ENCODE measurements at places on chromosomes 7 and 10.

DNA sequence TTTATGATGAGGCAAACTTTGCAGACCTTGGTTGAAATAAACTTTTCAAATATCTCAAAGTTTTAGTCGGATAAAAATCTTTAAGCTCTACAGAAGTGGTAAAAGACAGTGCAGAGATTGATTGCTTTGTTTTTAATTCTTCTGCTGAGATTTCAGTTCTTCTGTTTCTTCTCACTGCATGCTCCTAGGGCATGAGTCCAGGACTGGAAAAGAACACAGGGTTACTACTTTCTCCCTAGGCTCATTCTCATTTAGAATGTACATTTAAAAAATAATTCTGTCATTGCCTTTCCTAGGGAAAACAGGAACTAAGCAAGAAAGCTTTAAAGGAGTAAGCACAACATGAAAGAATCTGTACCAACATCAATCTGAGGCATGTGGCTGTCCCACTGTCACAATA lies 256.7 kb upstream of the DGKB start:
- no peak for DNase-seq

DNA sequence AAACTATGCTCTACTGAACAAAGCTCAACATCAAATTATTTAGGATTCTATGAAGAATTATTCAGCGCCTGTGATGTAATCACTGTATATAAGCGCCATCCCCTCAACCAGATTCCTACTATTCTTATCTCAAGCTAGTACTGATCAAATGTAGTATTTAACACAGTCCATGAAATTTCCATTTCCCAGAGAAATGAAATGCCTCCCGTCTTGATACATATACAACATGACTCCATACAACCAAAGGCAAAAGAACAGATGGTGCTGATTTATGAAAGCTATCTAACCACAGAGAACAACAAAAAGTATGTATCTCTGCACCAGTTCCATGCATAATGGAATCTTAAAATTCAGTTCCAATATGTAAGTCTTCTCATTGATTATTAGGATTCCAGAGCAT lies 406.1 kb downstream of the PARD3 start:
- DNase-seq = no peak

DNA sequence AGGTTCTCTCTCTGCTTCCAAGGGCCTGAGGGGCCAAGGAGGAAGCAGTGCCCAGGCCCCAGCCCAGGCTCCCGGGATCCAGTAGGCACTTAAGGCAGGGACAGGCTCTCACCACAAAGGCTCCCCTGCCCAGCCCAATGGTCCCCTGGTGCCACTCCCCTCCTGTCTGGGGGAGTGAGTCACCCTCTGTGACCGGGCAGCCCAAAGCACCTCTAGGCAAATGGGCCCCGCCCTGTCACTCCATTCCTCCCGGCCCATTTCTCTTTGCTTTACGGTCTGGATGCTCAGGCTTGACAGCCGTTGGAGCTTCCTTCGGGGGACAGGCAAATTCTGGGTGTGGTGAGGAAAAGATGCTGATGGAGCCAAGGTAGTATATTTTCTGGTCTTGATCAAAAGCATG lies at the start of gene CALHM3:
Gene CALHM3 (minus strand): TSS at position 106 of the 400 bp plus-strand sequence. CDS start 208 bp downstream, outside the sequence.
- DNase-seq = peak; percentile 65

DNA sequence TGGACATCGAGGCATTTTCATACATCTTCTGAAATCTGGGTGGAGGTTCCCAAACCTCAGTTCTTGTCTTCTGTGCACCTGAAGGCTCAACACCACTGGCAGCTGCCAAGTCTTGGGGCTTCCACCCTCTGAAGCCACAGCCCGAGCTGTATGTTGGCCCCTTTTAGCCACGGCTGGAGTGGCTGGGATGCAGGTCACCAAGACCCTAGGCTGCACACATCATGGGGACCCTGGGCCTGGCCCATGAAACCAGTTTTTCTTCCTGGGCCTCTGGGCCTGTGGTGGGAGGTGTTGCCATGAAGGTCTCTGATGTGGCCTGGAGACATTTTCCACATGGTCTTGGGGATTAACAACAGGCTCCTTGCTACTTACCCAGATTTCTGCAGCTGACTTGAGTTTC lies 62.1 kb downstream of the INPP5A start:
- DNase-seq = no peak

GRCh38 chr10:1411451-1411850 lies 325.9 kb downstream of the ADARB2 start:
- no peak for DNase-seq

- DNase-seq = no peak
Observed at GRCh38 chr7:154720016-154720415, 282.9 kb downstream of the PAXIP1 start.

DNA sequence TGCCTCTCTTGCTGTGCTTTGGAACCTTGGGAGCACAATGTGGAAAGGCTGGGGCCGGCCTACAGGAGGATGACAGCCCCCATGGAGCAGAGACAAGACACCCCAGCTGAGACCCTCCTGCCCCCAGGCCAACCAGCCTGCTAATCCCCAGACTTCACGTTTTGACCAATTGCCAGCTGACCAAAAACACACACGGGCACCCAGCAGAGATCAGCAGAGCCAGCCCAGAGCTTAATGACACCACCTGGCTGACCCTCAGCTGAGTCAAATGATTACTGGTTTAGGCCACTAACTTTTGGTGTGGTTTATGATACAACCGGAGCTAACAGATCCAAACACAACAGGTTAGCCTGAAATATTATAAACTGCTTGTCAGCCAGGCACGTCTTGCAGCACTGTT lies 111.2 kb upstream of the KIF5B start:
- no peak for DNase-seq

DNA sequence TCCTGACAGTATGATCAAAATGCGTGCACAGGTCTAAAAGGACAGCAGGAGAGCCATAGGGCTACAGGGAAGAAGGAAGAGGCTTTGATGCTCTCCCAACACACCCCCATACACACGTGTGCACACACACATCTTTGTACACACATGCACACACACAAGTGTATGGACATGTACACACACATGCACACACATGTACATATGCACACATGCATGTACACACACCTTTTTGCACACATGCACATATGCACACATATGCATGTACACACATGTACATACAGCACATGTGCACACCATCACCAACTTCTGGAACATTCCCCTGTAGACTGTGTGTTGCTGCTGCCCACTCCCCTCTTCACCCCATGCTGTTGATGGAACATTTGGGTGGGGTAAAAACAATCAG lies 255.6 kb upstream of the CTBP2 start:
- DNase-seq = no peak

- DNase-seq = peak; percentile 61
Observed at GRCh38 chr10:37680243-37680683, 177.1 kb downstream of the ZNF248 start.

DNA sequence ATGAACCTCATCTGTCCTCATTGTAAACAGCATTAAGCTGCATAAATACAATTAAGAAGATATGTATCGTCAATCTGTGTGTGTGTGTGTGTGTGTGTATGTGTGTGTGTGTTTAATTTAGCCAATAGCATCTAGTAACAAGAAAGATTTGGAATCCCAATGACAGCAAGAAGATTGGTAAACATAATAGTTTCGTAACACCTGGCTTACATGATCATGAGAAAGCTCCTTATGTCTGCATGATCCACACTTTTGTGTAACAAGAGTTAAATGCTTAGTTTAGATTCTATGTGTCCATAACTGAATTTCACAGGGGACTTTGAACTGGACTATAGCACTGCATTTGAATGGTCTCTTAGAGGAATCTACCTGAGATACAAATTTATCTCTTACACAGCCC lies 191.0 kb upstream of the BET1 start:
- DNase-seq = no peak

GRCh38 chr10:108598320-108598695 lies 1325.0 kb downstream of the XPNPEP1 start:
- no peak for DNase-seq

GRCh38 chr7:132557489-132558044 lies 18.7 kb downstream of the PLXNA4 start:
- DNase-seq = peak; percentile 54

DNA sequence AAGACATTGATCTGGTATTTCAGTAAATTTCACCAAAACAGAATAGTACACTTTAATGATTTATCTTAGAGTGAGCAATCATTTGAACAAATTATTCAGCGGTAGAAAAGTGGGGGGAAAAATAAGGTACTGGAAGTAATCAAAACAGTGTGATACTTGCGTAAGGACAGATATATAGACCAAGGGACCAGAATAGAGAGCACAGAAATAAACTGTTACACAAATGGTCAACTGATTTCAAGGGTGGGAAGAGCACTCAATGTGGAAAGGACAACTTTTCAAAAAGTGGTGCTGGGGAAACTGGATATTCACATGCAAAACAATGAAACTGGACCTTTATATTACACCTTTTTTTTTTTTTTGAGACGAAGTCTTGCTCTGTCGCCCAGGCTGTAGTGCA lies 119.9 kb downstream of the NRBF2 start:
- no peak for DNase-seq

- DNase-seq = no peak
Observed at GRCh38 chr10:99279626-99280111, 44.0 kb upstream of the HPSE2 start.

- no peak for DNase-seq
Observed at GRCh38 chr7:54802841-54803240, 43.8 kb upstream of the SEC61G start.

DNA sequence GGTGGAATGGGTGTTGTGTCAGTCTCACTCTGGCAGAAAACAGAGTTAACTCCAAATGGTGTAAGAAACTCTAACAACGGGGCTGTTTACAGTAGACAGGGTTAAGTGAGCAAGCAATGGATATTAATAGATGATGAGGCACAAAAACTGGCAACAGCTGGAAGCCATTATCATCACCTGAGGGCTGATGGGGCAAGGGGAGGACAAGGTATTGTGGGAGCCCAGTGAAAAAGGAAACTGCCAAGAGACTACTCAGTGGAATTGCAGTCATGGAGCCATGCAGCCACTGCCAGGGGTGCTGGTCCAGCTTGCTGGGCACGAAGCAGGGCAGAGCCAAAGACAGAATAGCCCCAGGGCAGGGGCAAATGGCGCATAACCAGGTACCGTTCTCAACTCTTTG lies 260.7 kb downstream of the BICC1 start:
- no peak for DNase-seq

- no peak for DNase-seq
Observed at GRCh38 chr7:50869108-50869725, 86.5 kb upstream of the GRB10 start.

DNA sequence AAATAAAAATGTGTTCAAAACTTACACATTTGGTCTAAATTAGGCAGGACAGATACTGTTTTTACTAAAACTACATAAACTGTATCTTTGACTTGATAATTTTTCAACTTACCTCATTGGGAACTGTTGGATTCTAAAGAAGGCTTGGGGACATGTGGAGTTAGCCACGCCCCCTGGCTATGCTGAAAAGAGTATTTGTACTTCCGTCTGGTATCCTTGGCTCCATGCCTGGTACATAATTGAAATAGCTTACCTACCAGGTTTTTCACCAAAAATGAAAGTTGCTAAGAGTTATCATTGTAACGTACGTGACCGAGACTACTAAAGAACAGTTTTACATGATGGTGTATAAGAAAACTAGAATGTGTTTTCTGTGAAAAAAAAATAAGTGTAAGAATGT lies 604.8 kb upstream of the IGFBP3 start:
- no peak for DNase-seq

DNA sequence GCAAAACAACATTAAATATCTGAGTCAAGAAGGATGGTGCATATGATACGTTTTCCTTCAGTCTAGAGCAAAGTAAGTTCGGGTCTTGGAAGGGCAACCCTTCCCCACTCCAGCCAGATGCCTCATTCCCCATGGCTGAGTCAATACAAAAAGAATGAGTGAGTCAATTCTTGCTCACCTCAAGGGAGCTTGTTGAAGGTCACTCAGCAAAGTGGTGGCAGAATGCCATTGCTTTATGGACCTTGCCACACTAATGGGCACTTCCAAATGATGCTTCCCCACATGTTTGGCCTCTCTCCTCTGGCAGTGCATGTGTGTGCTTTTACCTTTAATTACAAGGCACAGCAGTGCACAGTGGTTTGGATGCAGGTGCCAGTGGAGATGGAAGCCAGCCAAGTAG lies 296.5 kb downstream of the SORCS3 start:
- DNase-seq = no peak

DNA sequence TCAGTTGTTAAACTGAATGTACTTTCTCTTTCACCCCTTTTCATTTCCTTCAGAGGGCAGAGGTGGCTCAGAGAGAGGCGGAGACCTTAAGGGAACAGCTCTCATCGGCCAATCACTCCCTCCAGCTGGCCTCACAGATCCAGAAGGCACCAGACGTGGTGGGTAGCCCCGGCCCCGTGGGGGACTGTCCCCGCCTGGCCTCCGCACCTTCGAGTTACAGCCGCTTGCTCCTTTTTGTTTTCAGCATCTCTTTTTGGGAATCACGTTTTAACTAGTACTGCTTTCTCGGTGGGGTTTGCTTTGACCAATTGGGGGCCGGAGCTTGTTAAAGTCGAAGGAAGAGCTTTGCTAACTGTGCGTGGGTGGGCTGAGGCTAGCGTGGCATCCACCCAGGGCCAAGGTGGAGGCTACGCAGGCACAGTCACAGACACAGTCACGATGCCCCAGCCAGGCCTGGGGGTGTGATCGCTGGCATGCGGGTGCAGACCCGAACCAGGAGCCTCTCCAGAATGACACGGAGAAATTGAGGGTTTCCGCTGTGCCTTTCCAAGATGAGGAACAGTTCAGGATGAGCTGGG lies 116.2 kb upstream of the SH2B2 start:
- DNase-seq = no peak

DNA sequence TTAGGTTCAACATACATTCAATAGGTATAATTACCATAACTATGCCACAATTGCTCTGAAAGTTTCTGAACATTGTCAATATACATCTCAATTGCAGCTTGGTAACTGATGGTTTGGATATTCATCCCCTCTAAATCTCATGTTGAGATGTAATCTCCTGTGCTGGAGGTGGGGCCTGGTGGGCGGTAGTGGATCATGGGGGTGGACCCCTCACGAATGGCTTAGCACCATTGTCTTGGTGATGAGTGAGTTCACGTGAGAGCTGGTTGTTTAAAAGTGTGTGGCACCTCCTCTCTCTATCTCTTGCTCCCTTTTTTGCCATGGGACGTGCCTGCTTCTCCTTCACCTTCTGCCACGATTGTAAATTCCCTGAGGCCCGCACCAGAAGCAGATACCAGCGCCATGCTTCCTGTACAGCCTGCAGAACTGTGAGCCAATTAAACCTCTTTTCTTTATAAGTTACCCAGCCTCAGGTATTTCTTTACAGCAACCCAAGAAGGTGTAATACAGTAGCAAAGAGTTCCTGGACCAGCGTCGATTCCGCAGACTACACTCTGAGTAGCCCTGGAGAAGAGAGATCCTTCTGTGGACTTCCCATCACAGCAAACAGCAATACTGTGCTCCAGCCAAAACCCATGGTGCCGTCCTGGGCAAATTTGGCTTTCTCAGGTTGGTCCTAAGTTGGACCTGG lies 83.8 kb upstream of the GRB10 start:
- no peak for DNase-seq

- no peak for DNase-seq
Observed at GRCh38 chr7:33425395-33425794, 296.0 kb downstream of the BBS9 start.

DNA sequence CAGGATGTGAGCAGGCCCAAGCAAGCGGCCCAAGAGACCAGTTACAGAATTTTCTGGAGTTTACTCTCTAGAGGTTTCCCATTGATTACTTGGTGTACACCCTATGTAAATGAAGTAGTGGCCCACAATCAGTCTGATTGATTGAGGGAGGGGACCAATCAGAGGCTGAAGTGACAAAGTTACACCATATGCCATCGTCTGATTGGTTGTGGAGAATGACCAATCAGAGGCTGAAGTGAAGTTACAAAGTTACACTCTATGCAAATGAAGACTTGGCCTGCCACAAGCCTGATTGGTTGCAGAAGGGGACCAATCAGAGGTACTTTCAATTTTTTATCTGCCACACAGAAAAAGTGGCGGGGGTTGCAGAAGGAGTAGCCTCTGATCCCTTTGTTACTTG lies 83.7 kb downstream of the KIF20B start:
- peak; percentile 29 for DNase-seq

Measured in NB4 (cell line).